ENCODE measurements at places on chromosomes 5 and 9.

DNA sequence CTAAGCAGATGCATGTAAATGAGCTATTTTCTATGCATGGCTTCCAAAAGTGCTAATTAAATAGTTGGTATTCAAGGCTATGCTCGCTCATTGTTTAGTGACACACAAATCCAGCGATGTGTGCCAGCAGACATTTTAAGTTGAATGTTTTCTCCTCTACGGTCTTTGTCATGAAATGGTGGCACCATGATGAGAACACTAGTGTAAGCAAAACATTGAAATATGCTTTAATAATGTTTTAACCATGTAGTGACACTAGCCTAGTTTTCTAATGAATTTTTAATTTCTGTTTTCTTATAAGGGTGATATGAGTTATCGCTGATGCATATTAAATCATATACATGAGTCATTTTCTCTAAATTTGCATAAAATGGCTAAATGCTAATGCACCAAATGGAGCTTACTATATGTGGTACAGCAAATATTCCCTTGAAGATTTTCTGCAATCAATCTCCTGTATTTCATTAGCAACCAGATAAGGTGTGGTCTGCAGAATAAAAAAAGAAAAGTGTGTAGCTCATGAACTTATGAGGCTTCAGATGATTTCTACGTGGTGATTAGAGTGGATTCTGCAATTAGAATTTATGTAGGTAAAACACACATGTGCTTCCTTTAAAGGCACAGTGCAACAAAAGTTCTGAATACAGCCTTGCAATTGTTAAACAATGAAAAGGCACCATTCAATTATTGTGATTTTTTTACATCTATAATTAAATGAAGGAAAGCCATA, 226.6 kb downstream of the MEF2C start:
- no peak for ATAC-seq

DNA sequence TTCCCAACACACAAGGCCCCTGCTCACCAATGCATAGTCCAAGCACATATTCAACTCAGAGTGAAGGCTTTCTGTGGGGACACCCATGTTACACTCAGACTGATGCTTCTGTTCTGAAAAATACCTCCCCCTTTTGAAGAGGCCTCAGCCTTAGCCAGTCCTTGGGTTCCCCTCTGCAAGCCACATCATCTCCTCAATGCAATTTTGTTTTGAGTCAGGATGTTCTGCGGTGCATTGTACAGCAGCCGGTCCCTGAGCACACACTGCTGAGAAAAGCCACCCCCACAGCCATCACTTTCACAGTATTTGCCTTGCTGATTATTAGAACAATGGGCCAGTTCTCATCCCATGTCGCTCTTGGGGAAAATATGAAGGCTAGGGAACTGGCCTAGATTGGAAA, 241.2 kb downstream of the FAM114A2 start:
- no peak for ATAC-seq

DNA sequence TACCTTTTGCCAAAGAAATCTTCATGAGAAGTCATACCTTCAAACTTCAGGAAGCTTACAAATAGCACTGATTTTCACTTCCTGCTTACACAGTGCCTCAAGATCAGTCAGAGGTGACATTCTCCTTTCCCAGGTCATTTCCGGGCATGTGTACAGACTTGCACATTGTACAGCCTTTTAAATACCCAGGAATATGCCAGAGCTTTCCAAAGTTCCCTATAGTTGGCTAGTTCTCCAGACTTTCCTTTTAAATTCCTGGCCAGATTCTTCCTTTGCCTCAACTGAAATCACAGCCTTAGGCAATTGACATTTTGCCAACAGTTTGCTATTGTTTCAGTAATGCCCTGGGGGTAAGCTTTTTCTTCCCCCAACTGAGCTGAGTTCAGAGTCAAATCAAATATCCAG, 47.2 kb downstream of the RFX3 start:
- ATAC-seq, result no peak

DNA sequence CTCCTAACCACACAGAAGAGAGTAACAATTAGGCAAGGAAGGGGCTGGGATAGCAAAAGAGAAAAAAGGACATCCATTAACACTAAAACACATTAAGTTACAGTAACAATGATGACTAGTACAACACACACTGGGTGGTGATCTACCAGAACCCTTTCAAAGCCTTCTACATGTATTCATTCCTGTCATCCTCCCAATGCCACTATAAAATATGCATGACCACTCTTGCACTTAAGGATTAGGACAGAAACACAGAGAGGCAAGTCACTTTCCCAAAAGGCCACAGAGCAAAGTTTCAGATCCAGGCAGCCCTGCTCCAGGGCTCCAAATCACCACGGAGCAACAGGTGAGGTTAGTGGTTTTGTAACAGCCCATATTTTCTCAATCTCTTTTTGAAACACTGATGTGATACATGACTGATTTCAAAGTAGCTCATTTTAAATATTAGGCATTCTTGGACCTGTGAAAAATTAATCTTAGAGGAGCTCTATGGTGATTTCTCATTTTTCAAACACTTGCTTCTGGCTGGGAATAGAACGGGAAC, 86.7 kb downstream of the AUH start:
- ATAC-seq, result no peak
